ENCODE measurements at places on chromosomes 1 and 21. TPM values are rescaled to one million over a fixed set of nuclear protein-coding genes. Genes with fewer than 3 reads are reported as not detected.

GRCh38 chr1:1462318-1462966, 9.1 kb upstream of the ATAD3B start:
- DNase-seq: no peak

Gene UMODL1
- total RNA-seq: 0.05 TPM

Gene APH1A
- 142 TPM for total RNA-seq

- DNase-seq: no peak
These were observed 39.7 kb downstream of the CHML start for GRCh38 chr1:241600496-241600901.

DNA sequence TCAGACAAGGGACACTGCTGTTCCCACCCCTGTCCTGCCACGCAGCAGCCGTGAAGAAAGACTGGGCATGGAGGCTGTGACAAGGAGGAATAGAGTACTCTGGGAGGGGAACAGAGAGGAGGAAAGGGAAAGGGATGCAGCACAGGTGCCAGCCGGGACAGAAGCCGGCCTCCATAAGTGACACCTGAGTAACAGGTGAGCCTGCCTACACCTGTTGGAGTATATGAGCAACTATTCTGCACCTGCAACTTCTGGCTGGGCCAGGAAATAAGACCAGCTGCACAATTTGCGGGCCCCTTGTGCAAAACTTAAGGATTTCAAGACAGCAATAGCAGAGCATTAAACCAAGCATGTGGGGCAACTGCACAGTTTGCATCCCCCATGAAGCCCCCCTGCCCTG, 72.5 kb upstream of the GOLT1A start:
- DNase-seq: no peak

Gene NOS1AP
- not detected for total RNA-seq

Measured in activated CD8-positive, alpha-beta memory T cell treated with anti-CD3 and anti-CD28 coated beads, Interleukin-2, amount 10 ng/mL, durations not matched to agents 7 days and 5 days (primary cell).